Activated CD4-positive, alpha-beta T cell treated with anti-CD3 and anti-CD28 coated beads for 36 hours (primary cell): ENCODE measurements at places on chromosomes 12 and 14.

- no peak for DNase-seq
Observed at GRCh38 chr12:42125388-42125767, 19.3 kb downstream of the GXYLT1 start.

DNA sequence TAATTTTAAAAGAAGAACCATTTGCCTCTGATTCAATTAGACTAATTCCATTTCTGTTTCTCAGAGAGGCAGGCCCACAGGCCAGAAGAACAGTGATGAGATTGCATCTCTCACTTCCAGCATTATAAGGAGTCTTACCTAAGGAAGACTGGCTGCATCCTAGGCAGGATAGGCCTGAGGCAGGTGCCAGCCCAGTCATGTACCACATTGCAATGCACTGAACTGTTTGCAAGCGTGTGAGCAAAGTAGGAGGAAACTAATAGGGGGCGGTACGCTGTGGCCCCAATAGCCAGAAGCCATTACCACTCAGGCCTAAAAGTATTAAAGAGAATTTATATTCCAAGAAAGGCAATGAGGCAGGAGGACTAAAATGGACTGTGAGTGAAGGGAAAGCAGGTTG, 12.1 kb upstream of the CNIH1 start:
- DNase-seq, result no peak

GRCh38 chr12:88782351-88782750, 202.1 kb upstream of the KITLG start:
- DNase-seq, result no peak

DNA sequence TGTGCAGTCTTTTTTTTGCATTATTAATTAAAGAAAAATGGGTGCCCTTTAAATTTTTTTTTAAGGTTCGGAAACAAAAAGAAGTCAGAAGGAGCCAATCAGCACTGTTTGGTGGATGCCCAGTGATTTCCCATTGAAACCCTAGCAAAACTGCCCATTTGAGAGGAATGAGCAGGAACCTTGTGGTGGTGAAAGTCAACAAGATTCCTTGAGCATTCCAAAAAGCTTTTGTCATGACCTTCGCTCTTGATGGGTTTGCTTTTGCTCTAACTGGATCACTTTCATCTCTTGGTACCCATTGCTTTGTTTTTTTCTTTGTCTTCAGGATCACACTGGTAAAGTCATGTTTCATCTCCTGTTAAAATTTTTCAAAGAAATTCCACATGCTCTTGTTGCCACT, 54.1 kb downstream of the ADIPOR2 start:
- no peak for DNase-seq
